ENCODE measurements at places on chromosomes 2 and 18. TPM values are rescaled to one million over a fixed set of nuclear protein-coding genes. Genes with fewer than 3 reads are reported as not detected.

ZSCAN30 gene
- total RNA-seq = 19.2 TPM

TTR gene
- not detected for total RNA-seq

AQP4 gene
- total RNA-seq = not detected

IL36B gene
- not detected for total RNA-seq

ACTG2 gene
- total RNA-seq = not detected

AMER3 gene
- not detected for total RNA-seq

UPP2 gene
- total RNA-seq = not detected

CROCC2 gene
- total RNA-seq = not detected

MRO gene
- not detected for total RNA-seq

AGPS gene
- 52.0 TPM for total RNA-seq

PLCL1 gene
- total RNA-seq = 1.2 TPM

DES gene
- total RNA-seq = not detected

LYG1 gene
- 1.2 TPM for total RNA-seq

C1GALT1C1L gene
- not detected for total RNA-seq

GRCh38 chr2:145812165-145812554 is 1292.2 kb upstream of the ZEB2 start:
- DNase-seq = no peak

DNA sequence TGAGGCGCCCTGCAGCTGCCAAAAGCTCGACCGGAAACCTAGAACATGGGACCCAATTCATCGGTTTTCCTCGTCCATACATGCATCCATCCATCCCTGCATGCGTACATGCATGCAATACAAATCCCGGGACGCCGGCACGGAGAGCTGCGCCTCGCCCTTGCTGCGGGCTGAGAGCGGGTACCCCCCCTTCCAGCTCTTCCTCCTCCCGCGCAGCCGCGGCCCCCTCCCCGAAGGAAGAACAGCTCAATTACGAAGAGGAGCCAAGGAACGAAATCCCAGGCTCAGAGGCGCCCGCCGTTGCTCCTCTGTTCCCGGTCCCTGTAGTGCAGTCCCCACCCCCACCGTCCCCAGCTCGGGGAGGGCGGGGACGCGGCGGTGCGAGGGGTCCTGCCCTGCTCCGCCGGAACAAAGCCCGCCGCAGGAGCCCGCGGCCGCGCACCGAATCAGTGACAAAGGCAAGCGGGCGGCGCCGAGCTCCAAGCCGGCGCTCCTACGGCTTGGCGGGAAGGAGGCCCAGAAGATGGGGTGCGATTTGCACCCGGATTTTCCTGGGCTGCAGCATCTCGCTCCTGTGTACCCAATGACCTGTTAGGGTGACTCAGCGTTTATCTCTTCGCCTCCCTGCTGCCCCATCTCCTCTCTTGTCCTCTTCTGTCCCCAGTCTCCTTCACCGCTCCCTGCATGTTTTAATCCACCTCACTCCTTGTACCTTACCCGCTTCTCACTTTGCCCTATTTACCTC is 8.9 kb upstream of the POU3F3 start:
- DNase-seq = no peak

- DNase-seq = no peak
Measured at GRCh38 chr2:8107621-8108378, 574.1 kb upstream of the ID2 start.

DNA sequence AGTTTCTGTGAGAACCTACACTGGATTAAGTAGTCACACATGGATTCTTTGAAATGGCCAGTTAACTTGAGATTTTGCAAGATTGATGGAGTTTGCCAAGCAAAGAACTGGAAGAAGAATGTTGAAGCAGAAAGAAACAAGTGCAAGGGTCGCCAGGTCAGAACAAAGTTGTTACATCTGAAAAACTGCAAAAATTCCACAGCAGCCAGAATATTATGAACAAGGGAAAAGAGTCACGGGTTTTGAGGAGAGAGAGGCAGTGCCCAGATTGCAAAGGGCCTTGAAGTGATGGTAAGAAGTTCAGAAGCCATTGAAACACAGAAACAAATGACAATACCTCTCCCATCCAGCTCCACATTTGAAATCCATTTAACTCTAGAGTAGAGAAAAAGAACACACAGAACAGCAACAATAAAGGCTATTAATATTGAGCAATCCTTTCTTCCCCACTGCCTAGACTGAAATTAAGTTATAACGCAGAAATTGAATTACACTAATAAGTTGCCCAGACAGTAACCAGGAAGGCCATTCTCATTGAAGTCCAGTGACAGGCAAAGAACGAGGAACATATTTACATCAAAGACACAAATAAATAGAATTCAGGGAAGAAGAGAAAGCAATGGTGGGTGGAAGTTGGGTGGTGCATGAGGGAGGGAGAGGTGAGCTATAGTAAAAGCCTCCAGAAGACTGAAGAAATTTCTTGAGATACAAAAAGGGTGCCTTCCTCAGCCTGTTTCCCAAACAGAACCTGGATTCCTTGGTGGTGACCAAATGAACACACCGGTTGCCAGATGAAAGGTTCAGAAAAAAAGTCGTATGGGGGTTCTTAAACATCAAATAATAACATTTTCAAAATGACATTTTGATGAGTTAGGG is 80.6 kb downstream of the ARHGAP15 start:
- no peak for DNase-seq

DNA sequence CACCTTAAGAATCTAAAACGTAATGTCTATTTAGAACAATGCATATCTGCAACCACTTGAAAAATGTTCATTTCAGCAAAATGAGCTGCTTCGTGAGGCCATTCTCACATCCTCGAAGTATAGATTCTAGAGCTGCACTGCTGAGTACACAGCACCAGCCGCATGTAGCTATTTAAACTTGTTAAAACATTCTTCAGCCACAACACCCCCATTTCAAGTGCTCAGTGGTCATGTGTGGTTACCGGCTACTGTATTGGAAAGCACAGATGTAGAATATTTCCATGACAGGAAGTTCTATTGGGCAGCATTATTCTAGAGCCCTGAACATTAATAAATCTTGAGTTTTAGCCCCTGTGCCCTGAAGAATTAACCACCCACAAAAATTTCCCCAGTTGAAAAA is 35.0 kb downstream of the SUMO1 start:
- no peak for DNase-seq

- DNase-seq = no peak
Measured at GRCh38 chr2:17940091-17940630, 61.7 kb downstream of the KCNS3 start.

- DNase-seq = no peak
Measured at GRCh38 chr2:1540481-1540880, 127.2 kb downstream of the TPO start.

DNA sequence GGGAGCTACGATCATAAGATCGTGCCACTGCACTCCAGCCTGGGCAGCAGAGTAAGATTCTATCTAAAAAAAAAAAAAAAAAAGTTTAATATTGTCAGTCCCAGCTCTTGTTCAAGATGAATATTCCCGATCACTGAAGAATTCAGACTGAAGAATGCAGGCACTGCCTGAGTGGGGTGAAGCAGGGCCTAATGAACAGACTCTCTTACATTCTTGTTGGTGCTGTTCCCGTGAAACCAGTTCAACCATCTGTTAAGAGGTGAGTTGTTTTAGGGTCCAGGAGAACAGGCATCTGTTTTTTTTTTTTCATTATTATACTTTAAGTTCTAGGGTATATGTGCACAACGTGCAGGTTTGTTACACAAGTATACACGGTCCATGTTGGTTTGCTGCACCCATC is 17.1 kb upstream of the CAB39 start:
- DNase-seq = no peak

DNA sequence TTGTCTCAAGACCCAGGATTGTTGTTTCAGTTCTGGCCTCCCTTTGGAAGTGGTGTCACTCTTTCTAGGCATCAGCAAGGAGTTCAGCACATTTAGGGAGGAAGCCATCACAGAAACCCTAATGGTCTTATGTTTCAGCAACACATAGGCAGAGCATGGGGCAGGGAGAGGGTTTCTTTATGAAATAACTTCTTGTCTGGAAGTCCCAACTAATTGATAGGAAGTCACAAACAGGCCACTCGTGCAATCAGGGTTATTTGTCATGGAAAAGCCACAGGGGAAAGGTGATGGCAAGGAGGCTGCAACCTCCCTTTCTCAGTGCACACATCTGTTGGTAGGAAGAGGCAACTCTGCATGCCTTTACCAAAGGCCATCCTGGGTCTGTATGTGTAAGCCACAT is 103.0 kb downstream of the BCL11A start:
- DNase-seq = no peak

DNA sequence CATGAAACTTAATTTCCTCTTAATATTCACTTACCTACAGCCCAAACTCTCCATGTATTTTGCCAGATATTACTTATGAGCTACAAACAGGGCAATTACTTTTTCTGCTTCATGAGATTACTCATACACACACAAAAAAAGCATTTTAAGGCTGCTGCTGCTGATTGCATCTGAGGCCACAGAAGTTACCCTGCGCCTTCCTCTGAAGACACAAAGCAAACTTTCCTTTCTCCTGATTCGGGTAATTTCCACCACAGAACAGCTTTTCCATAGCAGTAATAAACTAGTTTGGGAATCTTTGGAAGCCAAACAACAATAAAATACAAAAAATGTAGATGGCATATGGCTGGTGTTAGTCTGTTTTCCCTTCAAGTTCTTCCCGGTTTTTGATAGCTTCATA is 6.2 kb downstream of the TTC32 start:
- no peak for DNase-seq

GRCh38 chr2:163604941-163605555 is 130.8 kb downstream of the FIGN start:
- DNase-seq = no peak

DNA sequence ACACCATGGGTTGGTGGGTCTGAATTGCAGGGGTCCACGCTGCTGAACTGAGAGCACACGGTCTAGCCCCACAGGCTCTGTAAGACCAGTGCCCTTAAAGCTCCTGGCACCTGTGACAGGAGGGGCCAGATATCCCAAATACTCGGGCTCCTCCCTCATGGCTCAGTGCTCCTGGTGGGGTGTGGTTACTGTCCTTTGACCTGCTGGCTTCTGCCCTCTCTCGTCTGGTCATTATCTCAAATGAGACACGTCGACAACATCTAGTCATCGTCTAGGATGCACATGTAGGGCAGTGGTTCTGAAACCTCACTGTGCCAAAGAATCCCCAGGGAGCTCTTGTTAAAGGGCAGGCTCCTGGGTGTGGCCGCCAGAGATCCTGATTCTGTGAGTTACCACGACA is 258.4 kb downstream of the LOXHD1 start:
- no peak for DNase-seq

DNA sequence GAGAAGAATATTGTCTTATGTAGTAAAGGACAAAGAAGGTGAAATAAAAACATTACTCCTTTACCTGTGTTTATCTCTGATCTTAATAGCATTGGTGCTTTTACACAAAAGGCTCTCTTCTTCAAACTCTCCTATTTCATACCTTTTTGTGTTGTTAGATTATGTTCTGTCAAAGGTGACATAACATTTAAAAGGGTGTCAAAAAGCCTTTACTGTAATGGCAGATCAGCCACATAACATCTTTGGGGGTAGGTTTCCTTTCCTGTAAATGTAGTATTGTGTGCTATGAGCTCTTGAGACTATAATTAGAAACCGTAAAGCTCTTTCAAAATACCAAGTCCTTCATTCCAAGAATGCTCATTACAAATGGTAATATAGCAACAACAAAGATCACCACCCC is 400.1 kb downstream of the LNPK start:
- DNase-seq = no peak

GRCh38 chr2:162317861-162318327 is 590 bp downstream of the IFIH1 start:
- DNase-seq = peak; percentile 41

- DNase-seq = no peak
Measured at GRCh38 chr2:232342635-232343565, 35.7 kb upstream of the ALPP start.

GRCh38 chr2:4324531-4324930 is 621.2 kb downstream of the DCDC2C start:
- no peak for DNase-seq

DNA sequence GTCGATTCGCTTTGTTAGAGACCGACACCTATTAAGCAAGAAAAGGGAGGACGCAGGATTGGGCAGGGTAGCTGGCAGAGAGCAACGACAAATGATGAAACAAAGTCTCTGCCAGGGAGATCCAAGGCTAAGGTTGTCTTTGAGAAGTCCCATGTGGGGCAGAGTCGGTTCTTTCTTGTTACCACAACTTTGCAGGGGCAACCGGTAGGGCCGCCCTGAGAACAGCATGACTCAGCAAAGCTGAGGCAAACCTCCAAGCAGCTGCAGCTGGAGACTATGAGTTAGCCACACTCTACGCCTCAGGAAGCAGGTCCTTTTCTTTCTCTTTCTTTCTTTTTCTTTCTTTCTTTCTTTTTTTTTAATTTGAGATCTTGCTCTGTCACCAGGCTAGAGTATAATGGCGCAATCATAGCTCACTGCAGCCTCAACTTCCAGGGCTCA is 452.3 kb upstream of the ID2 start:
- peak; percentile 74 for DNase-seq

- no peak for DNase-seq
Measured at GRCh38 chr18:34001376-34001775, 223.3 kb downstream of the NOL4 start.

GRCh38 chr18:54222922-54223567 is 1.4 kb downstream of the MBD2 start:
- DNase-seq = peak; percentile 55

- no peak for DNase-seq
Measured at GRCh38 chr2:198587240-198587639, 782.8 kb downstream of the PLCL1 start.

DNA sequence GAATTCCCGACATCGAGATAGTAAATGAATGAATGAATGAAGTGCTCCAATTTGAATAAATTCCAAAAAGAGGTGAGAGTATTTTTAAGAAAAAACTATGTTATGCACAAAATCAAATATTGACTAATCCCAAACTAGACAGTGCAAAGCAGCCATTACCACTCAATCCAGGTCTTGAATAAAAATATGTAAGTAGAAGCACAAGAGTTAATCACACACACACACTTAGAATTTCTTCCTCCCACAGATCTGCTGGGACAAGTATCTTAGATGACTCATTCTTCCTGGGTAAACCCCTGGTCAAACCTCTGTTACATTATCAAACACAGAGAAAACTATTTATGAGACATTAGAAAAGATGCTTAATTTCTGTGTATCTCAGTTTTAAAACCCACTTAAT is 102.0 kb downstream of the PLA2R1 start:
- DNase-seq = no peak

- DNase-seq = no peak
Measured at GRCh38 chr2:12032975-12033374, 286.5 kb downstream of the LPIN1 start.

GRCh38 chr2:217935901-217936684 is 66.7 kb downstream of the TNS1 start:
- DNase-seq = no peak

- DNase-seq = no peak
Measured at GRCh38 chr18:13424363-13424762, 205.8 kb downstream of the LDLRAD4 start.

GRCh38 chr18:28494151-28494550 is 317.2 kb upstream of the CDH2 start:
- no peak for DNase-seq
